GM23248 (cell line): ENCODE measurements at places on chromosomes 5 and 9. TPM values are rescaled to one million over a fixed set of nuclear protein-coding genes. Genes with fewer than 3 reads are reported as not detected.

UNC5A gene
- total RNA-seq, result not detected in 2 replicates

- H3K4me1 ChIP-seq, result no peaks in the 10 kb centered on the region
- H3K27me3 ChIP-seq, result peaks cover 4% of the 10 kb centered on the region
- H3K4me3 ChIP-seq, result no peak overlapping the region
- DNase-seq, result no peak
- H3K27ac ChIP-seq, result no peak overlapping the region
Measured at GRCh38 chr5:1138445-1139245, 26.8 kb upstream of the SLC12A7 start.

- DNase-seq, result no peak
- H3K36me3 ChIP-seq, result no peaks in the 10 kb centered on the region
- H3K4me3 ChIP-seq, result no peak overlapping the region
- no peak overlapping the region for H3K27ac ChIP-seq
- no peaks in the 10 kb centered on the region for H3K27me3 ChIP-seq
Measured at GRCh38 chr9:76330034-76330433, 64.2 kb downstream of the RFK start.

- peaks cover 51% of the 10 kb centered on the region for H3K4me1 ChIP-seq
- no peak overlapping the region for H3K4me3 ChIP-seq
- H3K27ac ChIP-seq, result 0 out of 2 replicates have a peak overlapping the region, but pooled peaks have one; percentile 19
Measured at GRCh38 chr5:172862165-172862801, 28.2 kb downstream of the ERGIC1 start.

DNA sequence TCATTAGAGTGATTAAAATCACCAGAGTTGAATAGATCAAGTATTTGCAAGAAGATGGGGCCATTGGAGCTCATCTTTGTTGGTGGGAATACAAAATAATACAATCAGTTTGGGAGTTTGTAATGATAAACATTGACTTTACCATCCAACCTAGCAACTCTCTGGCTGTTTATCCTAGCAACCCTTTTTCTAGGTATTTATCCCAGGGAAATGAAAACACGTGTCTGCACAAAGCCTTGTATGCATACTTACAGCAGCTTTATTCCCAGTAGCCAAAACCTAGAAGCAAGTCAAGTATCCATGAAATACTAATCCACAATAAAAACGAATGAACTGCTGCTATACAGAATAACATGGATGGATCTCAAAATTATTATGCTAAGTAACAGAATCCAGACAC lies 152.7 kb upstream of the DAB2 start:
- H3K4me3 ChIP-seq, result no peak overlapping the region
- H3K27me3 ChIP-seq, result peaks cover 2% of the 10 kb centered on the region; the same call in 1 of the 2 replicates
- DNase-seq, result no peak
- H3K4me1 ChIP-seq, result peaks cover 15% of the 10 kb centered on the region
- H3K36me3 ChIP-seq, result no peaks in the 10 kb centered on the region
- H3K27ac ChIP-seq, result no peak overlapping the region

GRCh38 chr5:145854651-145855258 lies 18.1 kb downstream of the GRXCR2 start:
- H3K36me3 ChIP-seq, result no peaks in the 10 kb centered on the region
- no peaks in the 10 kb centered on the region for H3K27me3 ChIP-seq
- H3K27ac ChIP-seq, result no peak overlapping the region

PALM2AKAP2 gene
- 12.5 and 13.1 TPM in 2 replicates for total RNA-seq

- no peaks in the 10 kb centered on the region for H3K4me1 ChIP-seq
- H3K36me3 ChIP-seq, result no peaks in the 10 kb centered on the region
- no peak overlapping the region for H3K27ac ChIP-seq
Measured at GRCh38 chr5:100472091-100472490, 63.1 kb upstream of the FAM174A start.
